ENCODE measurements at places on chromosomes 4 and X.

GRCh38 chrX:633985-634958 is 3.7 kb downstream of the SHOX start:
- no peak for DNase-seq

DNA sequence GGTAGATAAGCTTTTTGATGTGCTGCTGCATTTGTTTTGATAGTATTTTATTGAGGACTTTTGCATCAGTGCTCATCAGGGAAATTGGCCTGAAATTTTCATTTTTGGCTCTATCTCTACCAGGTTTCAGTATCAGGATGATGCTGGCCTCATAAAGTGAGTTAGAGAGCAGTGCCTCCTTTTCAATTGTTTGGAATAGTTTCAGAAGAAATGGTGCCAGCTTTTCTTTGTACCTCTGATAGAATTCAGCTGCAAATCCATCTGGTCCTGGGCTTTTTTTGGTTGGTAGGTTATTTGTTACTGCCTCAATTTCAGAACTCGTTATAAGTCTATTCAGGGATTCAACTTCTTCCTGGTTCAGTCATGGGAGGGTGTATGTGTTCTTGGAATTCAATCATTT is 15.6 kb upstream of the TMPRSS11F start:
- DNase-seq = no peak

GRCh38 chrX:84634201-84634782 is 132.0 kb upstream of the HDX start:
- no peak for DNase-seq

DNA sequence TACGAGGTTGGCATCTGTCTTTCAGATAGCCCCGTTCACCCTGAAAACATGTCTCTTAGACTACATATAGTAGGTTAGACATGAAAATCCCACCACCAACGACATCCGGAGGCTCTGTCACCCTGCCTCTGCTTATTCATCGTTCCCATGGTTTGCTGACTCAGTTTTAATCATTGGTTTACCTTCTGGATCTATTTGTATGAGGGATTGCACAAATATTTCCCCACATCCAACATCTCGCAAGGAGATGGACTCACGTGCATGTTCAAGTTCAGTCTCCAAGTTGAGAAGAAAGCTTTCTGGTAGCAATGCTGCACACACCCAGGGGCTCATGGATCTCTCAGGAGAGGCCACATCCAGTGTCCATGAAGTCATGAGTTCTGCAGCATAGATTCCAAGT is 10.8 kb downstream of the CETN2 start:
- no peak for DNase-seq
